ENCODE measurements at places on chromosomes 3 and 15. TPM values are rescaled to one million over a fixed set of nuclear protein-coding genes. Genes with fewer than 3 reads are reported as not detected.

The SPINK8 gene
- not detected for total RNA-seq

The ZBTB47 gene
- 3.8 TPM for total RNA-seq

The GHSR gene
- not detected for total RNA-seq

The NUSAP1 gene
- total RNA-seq: 155 TPM

The EXD1 gene
- 0.12 TPM for total RNA-seq

The ATP13A5 gene
- 0.04 TPM for total RNA-seq

The PRC1 gene
- 259 TPM for total RNA-seq

The CGNL1 gene
- 0.43 TPM for total RNA-seq
